ENCODE measurements at places on chromosomes 6 and 20. TPM values are rescaled to one million over a fixed set of nuclear protein-coding genes. Genes with fewer than 3 reads are reported as not detected.
A peak's percentile ranks its signal among the peaks of the same experiment; 100 is the strongest.

DNA sequence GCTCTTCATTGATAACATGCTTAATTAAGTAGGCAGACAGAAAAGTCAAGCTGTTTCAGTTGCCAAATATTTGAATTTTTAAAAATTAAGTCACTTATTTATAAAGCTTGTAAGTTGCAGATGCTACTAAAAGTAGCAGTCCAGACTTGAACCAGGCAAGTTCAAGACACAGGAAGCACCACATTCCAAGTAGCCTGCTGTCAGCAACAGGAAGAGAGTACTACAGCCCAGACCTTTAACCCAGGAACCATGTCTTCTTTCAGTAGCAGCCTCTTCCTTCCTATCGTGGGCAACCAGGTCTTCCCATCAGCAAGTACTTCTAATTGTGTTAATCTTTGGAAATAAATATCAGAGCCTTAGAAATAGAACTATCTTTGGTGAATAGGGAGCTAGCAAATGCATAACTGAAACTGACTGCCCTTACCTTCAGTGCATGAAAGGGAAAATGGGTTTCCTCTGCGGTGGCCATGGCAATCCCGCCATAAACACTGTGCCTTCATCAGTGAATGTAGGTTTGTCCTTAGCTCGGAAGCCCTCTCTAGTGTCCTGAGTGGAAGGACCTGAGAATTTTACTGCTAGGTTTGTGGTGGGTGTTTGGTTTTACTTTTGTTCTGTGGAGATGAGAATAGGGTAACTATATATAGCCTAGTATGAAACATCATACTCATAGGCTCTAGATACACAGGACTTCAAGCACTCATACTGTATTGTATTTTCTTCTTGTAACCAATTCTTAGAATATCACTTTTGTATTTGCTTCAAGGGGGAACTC lies 95.6 kb downstream of the SYCP2 start:
- no peaks in the 10 kb centered on the region for H3K36me3 ChIP-seq
- H3K4me3 ChIP-seq = peak overlapping the region; percentile 0
- H3K4me1 ChIP-seq = peaks cover 56% of the 10 kb centered on the region
- no peak overlapping the region for H3K27ac ChIP-seq
- no peak for DNase-seq

DNA sequence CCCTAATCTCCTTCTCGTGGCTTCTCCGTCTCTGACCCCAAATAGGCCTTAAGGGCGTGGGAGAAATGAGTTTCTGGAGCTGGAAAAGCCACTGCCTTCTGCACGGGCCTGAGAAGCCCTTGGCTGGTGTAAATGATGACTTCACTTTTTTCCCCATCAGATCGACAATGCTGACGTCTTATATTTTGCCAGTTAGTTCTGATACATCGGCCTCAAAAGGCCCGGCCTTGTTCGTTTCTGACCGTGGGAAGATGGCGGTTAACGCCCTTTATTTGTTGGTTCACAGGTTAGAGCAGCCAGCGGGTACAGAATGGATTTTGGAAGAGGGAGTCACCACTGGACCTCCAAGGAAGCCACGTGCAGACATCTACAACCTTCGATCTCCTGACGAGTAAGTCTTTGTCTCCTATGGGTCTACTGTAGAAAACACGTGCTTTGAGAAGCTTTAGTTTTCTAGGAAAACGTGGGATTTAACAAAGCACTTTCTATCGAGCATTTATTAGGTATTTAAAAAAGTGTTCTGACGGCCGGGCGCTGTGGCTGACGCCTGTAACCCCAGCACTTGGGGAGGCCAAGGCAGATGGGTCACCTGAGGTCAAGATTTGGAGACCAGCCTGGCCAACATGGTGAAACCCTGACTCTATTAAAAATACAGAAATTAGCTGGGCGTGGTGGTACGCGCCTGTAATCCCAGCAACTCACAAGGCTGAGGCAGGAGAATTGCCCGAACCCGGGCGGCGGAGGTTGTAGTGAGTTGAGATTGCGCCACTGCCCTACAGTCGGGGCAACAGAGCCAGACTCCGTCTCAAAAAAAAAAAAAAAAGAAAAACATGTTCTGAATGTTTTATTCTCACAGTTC lies 1.2 kb upstream of the ZNFX1 start:
- H3K27ac ChIP-seq = peak overlapping the region; percentile 98
- peaks cover 87% of the 10 kb centered on the region for H3K4me1 ChIP-seq
- no peaks in the 10 kb centered on the region for H3K27me3 ChIP-seq
- no peak for DNase-seq
- peaks cover 61% of the 10 kb centered on the region for H3K36me3 ChIP-seq
- H3K4me3 ChIP-seq = peak overlapping the region; percentile 84

The CRIP3 gene
- 42.3 TPM for total RNA-seq

The PLCG1 gene
- 46.1 TPM for total RNA-seq

GRCh38 chr6:103855750-103856149 lies 1004.0 kb downstream of the HACE1 start:
- H3K4me1 ChIP-seq = no peaks in the 10 kb centered on the region
- no peaks in the 10 kb centered on the region for H3K27me3 ChIP-seq
- H3K36me3 ChIP-seq = no peaks in the 10 kb centered on the region
- no peak overlapping the region for H3K27ac ChIP-seq
- H3K4me3 ChIP-seq = no peak overlapping the region
- no peak for DNase-seq

DNA sequence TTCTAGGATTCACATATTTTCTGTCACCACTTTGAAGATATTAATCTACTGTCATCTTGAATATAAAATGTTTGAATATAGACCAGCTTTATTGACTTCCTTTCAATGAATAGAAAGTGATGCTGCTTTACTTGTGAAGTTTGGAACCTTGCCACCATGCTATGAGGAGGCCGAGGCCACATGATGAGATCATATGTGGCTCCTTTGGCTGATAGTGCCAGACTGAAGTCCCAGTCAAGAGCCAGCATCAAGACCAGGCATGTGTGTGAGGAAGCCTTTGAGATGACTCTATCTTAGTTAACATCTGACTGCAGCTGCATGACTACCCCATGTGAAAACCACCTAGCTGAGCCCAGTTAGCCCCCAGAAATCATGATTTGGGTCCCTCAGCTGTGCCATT lies 169.5 kb downstream of the OTOR start:
- H3K4me1 ChIP-seq = no peaks in the 10 kb centered on the region
- no peaks in the 10 kb centered on the region for H3K27me3 ChIP-seq
- H3K4me3 ChIP-seq = no peak overlapping the region
- H3K36me3 ChIP-seq = no peaks in the 10 kb centered on the region
- no peak for DNase-seq
